ENCODE measurements at places on chromosomes 7 and 10.

DNA sequence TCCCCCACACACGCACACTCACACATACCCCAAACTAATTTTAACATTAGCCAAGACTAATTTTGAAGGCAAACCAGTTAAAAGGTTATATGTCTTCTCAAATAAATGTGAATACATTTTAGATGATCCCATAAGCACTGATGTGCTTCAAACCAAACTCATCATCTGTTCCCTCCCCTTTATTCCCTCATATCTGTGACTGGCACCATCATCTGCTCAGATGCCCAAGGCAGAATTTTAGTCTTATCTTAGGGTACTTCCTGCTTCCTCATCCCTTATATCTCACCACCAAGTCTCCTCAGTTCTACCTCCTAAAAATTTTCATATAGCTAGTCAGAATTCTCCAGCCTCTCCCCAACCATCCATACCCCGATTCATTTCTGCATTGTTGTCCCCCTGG is 80.4 kb downstream of the UPF2 start:
- no peak for DNase-seq

DNA sequence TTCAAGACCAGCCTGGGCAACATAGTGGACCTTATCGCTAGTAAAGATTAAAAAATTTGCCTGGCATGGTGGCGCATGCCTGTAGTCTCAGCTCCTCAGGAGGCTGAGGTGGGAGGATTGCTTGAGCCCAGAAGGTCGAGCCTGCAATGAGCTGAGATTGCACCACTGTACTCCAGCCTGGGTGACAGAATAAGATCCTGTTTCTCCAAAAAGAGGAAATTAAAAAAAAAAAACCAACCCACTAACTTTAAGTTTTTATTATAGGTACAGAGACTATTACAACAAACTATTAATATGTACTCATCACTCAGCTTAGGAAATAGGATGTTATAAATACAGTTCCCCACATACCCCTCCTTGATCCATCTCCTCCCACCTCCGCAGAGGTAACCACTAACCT is 30.2 kb downstream of the DHTKD1 start:
- no peak for DNase-seq

GRCh38 chr7:135665042-135665441 is 2.7 kb downstream of the STMP1 start:
- no peak for DNase-seq

- DNase-seq = no peak
Measured at GRCh38 chr7:9028012-9028411, 594.6 kb downstream of the NXPH1 start.

Data from activated T-cell treated with anti-CD3 and anti-CD28 coated beads, Interleukin-2, amount 50 U/mL, for 24 hours (primary cell).